H9 (cell line): ENCODE measurements at places on chromosomes 6 and 20. TPM values are rescaled to one million over a fixed set of nuclear protein-coding genes. Genes with fewer than 3 reads are reported as not detected.

Gene DEFB112
- total RNA-seq, result not detected in 2 replicates

Gene TTBK1
- 1.3 and 1.6 TPM in 2 replicates for total RNA-seq

Gene BPIFB2
- not detected in 2 replicates for total RNA-seq

Gene DAAM2
- 1.0 and 1.1 TPM in 2 replicates for total RNA-seq

Gene BMP2
- total RNA-seq, result 6.5 and 6.6 TPM in 2 replicates

Gene ATP6V1G2
- 3.6 and 3.8 TPM in 2 replicates for total RNA-seq

Gene EBF4
- 3.9 and 4.3 TPM in 2 replicates for total RNA-seq

Gene ERVFRD-1
- not detected in 2 replicates for total RNA-seq

GRCh38 chr6:81465859-81466258 is 286.6 kb downstream of the TENT5A start:
- H3K27ac ChIP-seq, result no peak overlapping the region
- H3K4me1 ChIP-seq, result no peaks in the 10 kb centered on the region
- no peak overlapping the region for H3K4me3 ChIP-seq
- H3K36me3 ChIP-seq, result peaks cover 1% of the 10 kb centered on the region; the same call in 1 of the 2 replicates
- no peak for DNase-seq
- H3K27me3 ChIP-seq, result no peaks in the 10 kb centered on the region

DNA sequence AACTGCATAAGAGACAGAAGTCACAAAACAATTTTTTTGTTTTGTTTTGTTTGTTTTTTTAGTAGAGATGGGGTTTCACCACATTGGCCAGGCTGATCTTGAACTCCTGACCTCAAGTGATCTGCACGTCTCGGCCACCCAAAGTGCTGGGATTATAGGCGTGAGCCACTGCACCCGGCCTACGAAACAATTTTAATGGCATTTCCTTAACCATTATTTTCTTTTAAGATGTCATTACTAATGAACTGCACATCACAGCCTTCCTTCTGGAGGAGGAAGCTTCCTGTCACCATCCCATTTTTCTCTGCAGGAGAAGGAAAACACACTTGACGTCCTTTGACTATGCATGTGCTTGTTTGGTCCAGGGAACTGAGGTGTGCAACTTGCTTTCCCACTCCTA is 125.3 kb upstream of the AKIRIN2 start:
- no peaks in the 10 kb centered on the region for H3K36me3 ChIP-seq
- DNase-seq, result no peak
- H3K4me3 ChIP-seq, result no peak overlapping the region
- H3K27ac ChIP-seq, result no peak overlapping the region
- H3K4me1 ChIP-seq, result no peaks in the 10 kb centered on the region

DNA sequence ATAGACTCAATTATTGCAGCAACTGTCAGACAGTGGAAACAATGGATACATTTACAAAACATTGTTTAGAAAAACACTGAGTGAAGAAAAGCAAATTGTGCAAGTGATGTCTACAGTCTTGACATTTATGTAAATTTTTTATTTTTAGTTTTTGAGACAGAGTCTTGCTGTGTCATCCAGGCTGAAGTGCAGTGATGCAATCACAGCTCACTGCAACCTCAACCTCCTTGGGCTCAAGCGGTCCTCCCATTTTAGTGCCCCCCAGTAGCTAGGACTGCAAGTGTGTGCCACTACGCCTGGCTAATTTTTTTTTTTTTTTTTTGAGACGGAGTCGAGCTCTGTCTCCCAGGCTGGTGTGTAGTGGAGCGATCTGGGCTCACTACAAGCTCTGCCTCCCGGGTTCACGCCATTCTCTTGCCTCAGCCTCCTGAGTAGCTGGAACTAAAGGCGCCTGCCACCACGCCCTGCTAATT is 9.7 kb downstream of the CNBD2 start:
- no peaks in the 10 kb centered on the region for H3K27me3 ChIP-seq
- no peaks in the 10 kb centered on the region for H3K4me1 ChIP-seq
- H3K4me3 ChIP-seq, result no peak overlapping the region
- no peaks in the 10 kb centered on the region for H3K36me3 ChIP-seq
- DNase-seq, result no peak

DNA sequence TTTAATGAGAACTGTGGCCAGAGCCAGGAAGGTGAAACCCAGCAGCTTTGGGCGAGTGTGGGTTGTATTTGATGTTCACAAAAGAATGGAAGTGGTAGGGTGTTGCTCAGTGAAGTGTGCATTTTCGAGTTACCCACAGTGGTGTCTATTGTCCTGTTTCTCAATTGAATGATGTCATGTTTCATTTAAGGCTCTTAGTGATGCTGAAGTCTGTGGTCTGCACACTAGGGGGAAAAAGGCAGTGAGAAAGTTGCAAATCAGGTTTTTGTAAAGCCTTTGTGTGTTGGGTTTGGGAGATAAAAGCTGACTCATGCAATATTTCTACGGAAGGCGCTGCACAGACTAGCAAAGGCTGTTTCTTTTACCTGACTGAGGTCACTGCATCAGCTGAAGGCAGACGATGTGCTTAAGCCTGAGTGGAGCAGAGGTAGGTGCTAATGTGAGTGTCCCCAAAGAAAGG is 121.1 kb downstream of the PLEKHG1 start:
- no peak overlapping the region; the same call in 1 of the 3 replicates for H3K4me3 ChIP-seq
- DNase-seq, result no peak
- H3K36me3 ChIP-seq, result no peaks in the 10 kb centered on the region
- H3K27me3 ChIP-seq, result no peaks in the 10 kb centered on the region
- no peak overlapping the region for H3K27ac ChIP-seq
- peaks cover 9% of the 10 kb centered on the region; the same call in 1 of the 2 replicates for H3K4me1 ChIP-seq
